ENCODE measurements at places on chromosomes 12 and 14.

- DNase-seq = no peak
These were observed 130.1 kb upstream of the NEDD1 start for GRCh38 chr12:96776908-96777307.

DNA sequence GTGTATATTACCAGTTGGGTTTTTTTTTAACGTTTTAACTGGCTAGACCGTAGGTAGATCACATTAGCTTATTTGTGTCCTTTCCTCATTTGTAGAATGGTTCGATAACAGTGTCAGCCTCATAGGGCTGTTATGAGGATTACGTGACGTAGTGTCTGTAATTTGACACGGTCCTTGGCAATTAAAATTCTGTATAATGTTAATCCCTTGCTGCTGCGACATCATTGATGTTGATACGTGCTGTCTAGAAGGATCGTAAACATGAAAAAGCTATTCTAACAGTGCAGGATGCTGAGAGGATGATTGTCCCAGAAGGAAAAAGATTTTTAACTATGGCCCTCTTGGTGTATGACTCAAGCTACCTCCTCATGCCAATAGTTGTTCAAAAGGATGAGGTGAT, 50.9 kb downstream of the HSP90AA1 start:
- no peak for DNase-seq

GRCh38 chr12:52242442-52243258, 9.6 kb downstream of the KRT7 start:
- DNase-seq = no peak

DNA sequence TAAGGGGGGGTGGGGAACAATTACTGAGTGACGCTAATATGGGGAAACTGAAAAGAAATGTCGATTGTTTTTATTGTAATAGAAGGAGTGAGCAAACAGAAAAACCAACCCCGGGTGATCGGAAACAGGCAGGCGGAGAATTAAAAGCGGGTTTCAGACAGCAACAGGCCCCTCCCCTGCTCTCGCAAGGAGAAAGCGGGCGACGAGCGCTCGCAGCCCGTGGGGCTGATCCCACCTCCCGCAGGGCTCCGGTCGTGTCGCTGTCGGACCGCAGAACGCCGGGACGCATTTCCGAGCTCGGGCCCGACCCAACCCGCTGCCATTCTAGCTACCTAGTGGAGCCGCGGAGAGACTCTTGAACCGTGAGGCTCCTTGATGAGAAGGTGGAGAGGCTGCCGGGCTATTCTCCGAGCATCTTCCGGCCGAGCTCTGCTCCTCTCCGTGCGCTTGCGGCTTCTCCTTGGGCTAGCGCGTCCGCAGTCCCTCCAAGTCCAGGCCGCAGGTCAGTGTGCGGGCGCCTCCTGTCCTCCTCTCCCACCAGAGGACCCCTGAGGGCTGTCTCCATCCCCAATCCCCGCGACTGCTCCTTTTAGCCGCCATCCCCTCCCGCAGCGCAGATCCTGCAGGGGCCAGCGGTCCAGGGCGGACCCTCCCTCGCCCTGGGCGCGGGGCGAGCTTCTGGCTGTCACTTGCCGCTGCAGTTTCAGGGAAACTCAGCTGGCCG, 4.1 kb upstream of the PAX9 start:
- DNase-seq = no peak

- no peak for DNase-seq
These were observed 62.3 kb downstream of the PRKD1 start for GRCh38 chr14:29865299-29865698.

- DNase-seq = no peak
These were observed 163.4 kb downstream of the GARIN6 start for GRCh38 chr12:99810718-99811593.

GRCh38 chr12:112168561-112168971, 43.2 kb downstream of the TRAFD1 start:
- no peak for DNase-seq

GRCh38 chr14:102695167-102695555, 82.1 kb upstream of the TRAF3 start:
- DNase-seq = no peak

GRCh38 chr14:52119030-52119429, 50.2 kb upstream of the NID2 start:
- peak; percentile 36 for DNase-seq

- DNase-seq = no peak
These were observed 14.3 kb downstream of the HDAC7 start for GRCh38 chr12:47805417-47805816.

GRCh38 chr12:88223519-88223918, 81.4 kb downstream of the TMTC3 start:
- no peak for DNase-seq

GRCh38 chr14:81676879-81677278, 143.2 kb upstream of the SEL1L start:
- no peak for DNase-seq

GRCh38 chr12:70044167-70044566, 199.1 kb upstream of the CNOT2 start:
- DNase-seq = no peak

DNA sequence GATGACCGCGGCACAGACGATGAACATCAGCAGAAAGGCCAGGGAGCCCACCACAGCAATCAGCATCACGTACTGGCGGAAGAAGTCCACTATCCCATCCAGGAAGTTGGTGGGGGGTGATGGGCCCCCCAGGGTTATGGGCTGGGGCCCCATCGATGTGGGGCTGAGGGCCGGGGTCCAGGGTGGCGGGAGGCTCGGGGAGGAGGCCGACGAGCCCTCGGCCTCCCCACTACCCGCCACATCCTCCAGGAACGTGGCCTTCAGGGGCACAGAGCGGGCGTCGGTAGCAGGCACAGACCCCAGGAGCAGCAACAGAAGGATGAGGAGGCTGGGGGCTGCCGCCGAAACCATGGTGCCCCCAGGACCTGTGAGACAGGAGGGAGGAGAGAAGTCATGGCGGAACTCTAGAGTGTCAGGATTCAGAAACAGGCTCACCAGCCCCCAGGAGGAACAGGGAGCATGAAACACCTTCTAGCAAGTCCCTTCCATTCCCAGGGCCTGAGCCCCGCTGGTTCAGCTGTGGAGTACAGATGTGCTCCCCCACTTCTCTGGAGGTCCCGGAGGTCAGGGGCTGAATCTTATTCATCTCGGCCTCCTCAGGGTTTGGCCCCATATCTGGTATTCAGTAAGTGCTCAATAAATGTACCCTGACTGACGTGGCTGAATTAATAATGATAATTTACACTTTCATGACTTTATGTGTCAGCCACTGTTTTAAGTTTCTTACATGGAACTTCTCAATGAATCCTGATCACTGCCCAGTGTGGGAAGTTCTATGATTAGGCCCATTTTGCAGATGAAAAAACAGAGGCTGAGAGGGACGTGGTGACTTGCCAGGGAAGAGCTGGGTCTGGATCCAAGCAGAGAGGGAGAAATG, 5.6 kb downstream of the TMEM119 start:
- no peak for DNase-seq

GRCh38 chr14:54695196-54695595, 128.3 kb downstream of the SAMD4A start:
- no peak for DNase-seq

Measured in substantia nigra (tissue), 51 donors.